T follicular helper cell (primary cell): ENCODE measurements at places on chromosomes 13 and 19.
A peak's percentile ranks its signal among the peaks of the same experiment; 100 is the strongest.

DNA sequence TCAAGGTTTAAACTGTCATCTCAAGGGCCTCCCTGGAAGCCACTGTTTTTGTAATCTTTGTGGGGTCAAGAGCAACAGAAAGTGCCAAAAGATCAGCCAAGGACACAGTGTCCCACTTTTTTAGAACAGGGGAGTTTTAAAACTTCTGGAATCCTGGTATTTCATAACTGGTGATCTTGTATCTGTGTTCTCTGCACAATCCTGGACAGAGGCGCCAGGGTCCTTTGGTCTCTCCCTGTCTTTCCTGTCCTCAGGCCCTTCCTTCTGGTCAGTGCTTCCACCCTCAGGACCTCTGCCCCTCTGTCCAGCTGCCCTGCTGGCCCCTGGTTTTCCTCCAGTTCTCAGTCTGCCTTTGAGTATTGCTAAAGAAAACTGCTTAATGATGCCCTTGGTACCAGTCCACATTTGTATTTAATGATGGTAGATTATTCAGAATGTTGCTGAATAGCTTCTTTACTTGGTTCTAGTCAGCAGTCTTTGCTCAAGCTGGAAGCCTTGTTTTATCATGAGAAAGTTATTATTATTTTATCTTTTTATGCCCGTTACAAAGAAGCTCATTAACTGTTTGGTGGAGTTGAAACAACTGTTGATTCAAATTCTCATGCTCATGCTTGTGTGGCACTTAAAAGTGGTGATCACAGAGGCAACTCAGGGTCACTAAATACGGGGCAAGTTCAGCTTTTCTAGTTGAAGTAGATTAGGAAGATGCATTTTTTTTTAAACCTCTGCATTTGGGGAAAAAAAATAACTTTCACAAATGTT is 47.5 kb downstream of the WASF3 start:
- no peak for DNase-seq

GRCh38 chr19:8654591-8655339 is 24.3 kb downstream of the NFILZ start:
- DNase-seq, result peak; percentile 45

DNA sequence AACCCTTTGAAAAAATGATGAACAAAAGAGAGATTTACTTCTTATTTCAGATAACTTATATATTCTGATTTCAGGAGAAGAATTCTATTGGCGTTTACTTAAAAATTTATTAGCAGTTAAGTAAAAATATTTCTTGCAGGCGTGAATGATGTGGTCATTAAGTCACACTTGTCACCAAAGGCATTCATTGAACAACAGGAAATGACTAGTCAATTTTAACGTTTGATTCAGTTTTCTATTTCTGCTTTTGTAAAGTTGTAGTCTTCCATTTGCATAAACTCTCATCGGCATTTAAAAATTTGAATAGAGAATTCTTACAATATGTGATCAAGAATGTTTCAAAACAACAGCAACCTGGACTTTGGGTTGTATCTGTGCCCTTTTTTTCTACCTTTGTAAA is 83.4 kb downstream of the GPR12 start:
- no peak for DNase-seq

- no peak for DNase-seq
Observed at GRCh38 chr13:22486490-22486889, 694.3 kb upstream of the SGCG start.

- no peak for DNase-seq
Observed at GRCh38 chr19:46697204-46697960, 19.5 kb downstream of the PRKD2 start.

GRCh38 chr19:16200038-16201010 is 2.6 kb downstream of the AP1M1 start:
- no peak for DNase-seq

DNA sequence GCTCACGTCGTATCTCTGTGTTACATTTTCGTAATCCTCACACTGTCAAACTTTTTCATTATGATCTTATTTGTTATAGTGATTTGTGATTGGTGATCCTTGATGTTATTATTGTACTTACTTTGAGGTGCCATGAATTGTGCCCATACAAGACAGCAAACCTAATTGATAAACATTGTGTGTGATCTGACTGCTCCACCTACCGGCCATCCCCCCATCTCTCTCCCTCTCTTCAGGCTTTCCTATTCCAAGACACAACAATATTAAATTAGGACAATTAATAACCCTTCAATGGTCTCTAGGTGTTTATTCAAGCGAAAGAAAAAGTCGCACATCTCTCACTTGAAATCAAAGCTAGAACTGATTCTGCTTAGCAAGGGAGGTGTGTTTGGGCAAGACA is 349.3 kb downstream of the RBM26 start:
- no peak for DNase-seq

GRCh38 chr19:50537306-50537685 is 23.6 kb upstream of the ASPDH start:
- no peak for DNase-seq

DNA sequence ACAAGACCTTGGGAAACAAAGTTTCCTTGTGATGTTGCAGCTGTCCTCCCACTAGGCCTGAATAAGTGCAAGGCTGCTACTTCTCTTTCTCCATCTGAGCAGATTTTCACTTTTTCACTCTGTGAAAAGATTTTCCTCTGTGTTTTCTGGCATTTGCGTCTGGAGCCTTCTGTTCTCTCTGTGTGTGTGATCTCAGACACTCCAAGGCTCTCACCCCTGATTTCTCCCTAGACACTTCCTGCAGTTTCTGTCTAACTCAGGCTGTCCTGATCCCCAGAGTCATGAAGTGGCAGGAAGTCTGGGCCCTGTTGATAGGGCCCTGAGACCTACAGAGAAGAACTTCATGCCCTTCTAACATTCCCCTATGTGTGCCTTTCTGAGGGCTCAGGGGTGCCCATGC is 37.2 kb downstream of the SIGLEC7 start:
- DNase-seq, result no peak

- DNase-seq, result no peak
Observed at GRCh38 chr19:43848821-43849220, 21.7 kb downstream of the ZNF283 start.

DNA sequence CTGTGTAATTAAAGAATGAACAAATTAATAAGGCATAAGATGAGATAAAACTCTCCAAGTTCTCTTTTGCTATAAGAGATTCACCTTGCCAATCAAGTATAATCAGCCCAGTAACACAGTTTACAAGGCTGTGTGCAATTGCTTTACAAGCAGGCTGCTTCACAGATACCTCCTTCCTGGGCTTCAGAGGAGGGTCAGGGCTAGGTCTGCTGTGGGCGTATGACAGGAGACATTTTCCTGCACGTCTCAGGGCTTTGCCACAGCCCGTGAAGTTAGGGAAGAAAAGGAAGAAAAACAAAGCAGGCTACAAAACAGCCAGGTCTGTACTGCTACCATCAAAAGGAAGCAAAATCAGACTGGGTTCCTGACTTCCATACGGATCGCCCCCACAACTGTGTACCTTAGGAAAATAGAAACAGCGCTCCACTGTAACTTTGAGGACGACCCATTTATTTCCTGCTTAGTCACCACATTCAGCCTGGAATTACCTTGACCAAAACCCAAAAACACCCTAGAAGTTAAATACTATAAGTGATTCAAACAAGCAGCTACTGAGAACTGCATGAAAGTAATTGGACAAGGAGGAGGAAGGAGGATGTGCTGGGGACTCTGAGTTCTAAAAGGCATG is 12.4 kb downstream of the EFNB2 start:
- DNase-seq, result no peak

DNA sequence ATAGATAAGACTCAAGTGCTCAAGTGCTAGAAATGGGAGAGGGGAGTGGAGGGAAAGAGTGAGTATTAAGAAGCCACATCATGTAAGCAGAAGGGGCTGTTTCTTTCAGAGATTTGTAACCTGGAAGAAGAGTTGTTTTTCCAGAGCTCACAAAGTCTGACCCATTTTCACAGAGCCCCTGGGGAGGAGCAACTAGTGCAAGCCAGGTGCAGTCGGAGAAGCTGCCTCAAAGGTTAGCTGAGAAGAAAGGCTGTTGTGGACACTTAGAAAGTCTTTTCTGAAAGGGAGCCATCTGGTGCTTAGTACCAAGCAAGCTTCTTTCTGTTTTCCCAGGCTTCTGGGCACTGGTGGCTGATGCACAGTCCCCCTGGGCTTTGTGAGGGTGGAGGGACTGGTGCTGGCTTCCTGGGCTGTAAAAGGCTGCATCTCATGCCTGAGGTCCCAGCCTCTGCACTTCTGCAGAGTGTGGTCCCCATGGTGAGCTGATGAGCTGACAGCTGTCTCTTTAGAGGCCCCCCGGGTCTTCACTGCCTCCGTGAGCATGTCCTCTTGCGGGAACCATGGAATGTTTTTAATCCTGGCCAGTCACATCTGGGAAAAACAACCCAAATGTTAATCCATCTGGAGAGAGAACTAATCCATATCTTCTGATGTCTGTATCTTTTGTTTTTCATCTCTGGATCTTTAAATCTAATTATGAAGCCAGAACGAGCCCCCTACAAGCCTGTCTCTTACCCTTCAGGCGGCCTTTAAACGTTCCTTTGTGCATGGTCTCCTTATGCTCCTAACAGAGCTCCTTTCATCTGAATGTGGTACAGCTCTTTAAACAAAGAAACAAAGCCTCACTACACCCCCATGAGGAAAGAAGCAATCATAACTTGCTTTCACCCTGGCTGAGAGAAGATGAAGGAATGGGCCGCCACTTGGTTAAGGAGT is 40.2 kb downstream of the OLFM4 start:
- DNase-seq, result no peak

DNA sequence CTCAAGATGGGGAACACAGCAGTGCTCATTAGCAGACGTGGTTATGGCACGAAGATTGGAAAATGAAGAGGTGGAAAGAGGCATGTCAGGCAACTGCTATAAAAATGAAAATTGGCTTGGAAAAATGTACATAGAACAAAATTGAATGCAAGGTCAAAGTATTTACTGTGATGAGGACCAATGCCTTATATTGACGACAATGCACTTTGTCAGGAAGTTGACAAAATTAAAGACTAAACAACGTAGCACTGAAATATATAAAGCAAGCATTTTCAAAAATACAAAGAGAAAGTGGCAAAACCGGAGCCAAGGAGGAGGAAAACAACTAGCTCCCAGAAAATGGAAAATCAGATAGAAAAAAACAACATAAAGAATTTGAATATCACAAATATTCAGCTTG is 113.7 kb upstream of the SGCG start:
- DNase-seq, result no peak

DNA sequence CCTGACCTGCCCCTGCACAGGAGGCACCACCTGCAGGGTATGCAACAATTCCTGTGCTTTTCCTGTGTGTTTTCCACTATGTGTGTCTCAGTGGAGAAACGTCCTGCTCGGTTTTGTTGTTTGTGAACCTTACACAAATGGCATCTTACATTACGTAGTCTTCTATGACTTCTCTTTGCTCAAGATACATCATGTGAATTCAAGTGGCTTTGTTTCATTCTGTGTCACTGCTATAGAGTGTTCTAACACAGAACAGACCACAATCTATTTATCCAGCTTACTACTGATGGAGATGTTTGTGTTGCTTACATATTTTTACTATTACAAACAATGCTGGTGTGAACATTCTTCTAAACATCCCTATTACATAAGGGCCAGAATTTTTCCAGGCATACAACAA is 97.7 kb downstream of the ANKRD10 start:
- DNase-seq, result no peak

GRCh38 chr13:110449219-110450015 is 112.1 kb downstream of the RAB20 start:
- no peak for DNase-seq

DNA sequence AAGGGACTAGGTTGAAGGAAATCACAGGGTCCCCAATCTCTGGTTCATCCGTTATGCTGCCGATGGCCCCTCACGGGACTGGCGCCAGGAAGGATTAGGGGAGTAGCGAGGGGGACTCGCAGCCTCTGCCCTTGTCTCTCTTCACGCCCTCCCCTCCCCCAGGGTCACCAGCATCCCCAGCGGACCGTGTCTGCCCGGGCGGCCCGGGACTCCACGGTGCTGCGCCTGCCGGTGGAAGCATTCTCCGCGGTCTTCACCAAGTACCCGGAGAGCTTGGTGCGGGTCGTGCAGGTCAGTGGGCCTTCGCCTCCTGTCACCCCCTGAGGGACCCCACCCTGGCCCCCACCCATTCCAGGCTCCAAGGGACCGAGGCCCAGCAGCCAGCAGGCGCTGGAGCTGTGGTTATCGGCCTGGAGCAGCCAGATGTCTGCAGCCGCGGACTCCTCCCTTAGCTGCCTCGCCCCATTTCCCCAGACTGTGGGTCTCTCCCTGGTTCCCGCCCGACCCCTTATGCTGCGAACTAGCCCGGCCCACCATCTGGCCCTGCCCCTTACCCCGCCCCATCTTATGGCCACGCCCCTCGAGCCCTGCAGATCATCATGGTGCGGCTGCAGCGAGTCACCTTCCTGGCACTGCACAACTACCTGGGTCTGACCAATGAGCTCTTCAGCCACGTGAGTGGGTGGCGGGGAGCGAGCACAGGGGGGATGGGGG is 5.4 kb downstream of the PNPLA6 start:
- no peak for DNase-seq

GRCh38 chr13:102561933-102562332 is 34.9 kb upstream of the TPP2 start:
- no peak for DNase-seq

GRCh38 chr13:99981735-99982035 is at the start of gene ZIC2:
ZIC2 (plus strand) TSS chr13:99981784; CDS start chr13:99982065, 281 bp downstream.
- DNase-seq, result no peak

GRCh38 chr13:72963762-72964161 is 95.0 kb upstream of the KLF5 start:
- no peak for DNase-seq

DNA sequence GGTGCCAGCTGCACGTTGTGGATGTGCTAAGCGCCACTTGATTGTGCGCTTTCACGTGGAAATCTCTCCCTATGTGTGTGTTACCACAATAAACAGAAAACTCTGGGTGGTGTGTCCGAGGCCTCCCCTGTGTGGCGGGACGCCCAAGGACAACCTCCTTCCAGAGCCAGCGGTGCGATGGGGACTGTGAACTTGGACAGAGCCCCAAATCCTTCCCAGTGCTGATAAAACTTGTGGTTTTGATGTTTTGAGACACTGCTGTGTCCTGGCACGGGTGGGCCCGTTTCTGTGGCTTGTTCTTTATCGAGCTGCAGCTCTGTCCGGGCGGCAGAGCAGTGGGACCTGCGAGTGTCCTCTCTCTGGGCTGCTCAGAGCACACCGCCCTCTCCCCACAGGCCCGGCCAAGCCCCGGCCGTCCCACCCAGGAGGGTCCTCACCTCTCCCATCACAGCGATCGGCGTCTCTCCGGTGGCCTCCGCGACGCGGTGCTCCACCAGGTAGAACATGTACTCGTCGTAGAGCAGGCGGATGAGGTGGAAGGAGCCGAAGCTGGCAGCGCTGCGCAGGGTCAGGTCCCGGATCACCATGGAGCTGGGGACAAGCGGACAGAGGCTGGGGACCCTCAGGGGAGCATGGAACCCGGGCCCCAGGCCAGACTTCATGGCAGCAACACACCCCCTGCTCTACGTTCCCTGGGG is 18.8 kb upstream of the RANBP3 start:
- no peak for DNase-seq

- no peak for DNase-seq
Observed at GRCh38 chr13:91574766-91575165, 176.3 kb downstream of the GPC5 start.

- no peak for DNase-seq
Observed at GRCh38 chr19:38638461-38638860, 9.0 kb upstream of the ACTN4 start.

GRCh38 chr19:39749981-39750380 is 12.2 kb upstream of the CLC start:
- DNase-seq, result no peak
